ENCODE measurements at places on chromosomes 13 and 19.
A peak's percentile ranks its signal among the peaks of the same experiment; 100 is the strongest.

GRCh38 chr19:2254064-2254872, 1.9 kb downstream of the JSRP1 start:
- no peak for DNase-seq

- no peak for DNase-seq
Observed at GRCh38 chr19:15417699-15418098, 1.1 kb downstream of the AKAP8L start.

- DNase-seq, result peak; percentile 63
Observed at GRCh38 chr13:50126263-50126992, 111.2 kb downstream of the KCNRG start.

GRCh38 chr13:31242367-31242766, 42.6 kb downstream of the B3GLCT start:
- no peak for DNase-seq

- no peak for DNase-seq
Observed at GRCh38 chr13:25065974-25066770, 29.8 kb upstream of the PABPC3 start.

- no peak for DNase-seq
Observed at GRCh38 chr19:5035793-5036697, 67.1 kb downstream of the KDM4B start.

DNA sequence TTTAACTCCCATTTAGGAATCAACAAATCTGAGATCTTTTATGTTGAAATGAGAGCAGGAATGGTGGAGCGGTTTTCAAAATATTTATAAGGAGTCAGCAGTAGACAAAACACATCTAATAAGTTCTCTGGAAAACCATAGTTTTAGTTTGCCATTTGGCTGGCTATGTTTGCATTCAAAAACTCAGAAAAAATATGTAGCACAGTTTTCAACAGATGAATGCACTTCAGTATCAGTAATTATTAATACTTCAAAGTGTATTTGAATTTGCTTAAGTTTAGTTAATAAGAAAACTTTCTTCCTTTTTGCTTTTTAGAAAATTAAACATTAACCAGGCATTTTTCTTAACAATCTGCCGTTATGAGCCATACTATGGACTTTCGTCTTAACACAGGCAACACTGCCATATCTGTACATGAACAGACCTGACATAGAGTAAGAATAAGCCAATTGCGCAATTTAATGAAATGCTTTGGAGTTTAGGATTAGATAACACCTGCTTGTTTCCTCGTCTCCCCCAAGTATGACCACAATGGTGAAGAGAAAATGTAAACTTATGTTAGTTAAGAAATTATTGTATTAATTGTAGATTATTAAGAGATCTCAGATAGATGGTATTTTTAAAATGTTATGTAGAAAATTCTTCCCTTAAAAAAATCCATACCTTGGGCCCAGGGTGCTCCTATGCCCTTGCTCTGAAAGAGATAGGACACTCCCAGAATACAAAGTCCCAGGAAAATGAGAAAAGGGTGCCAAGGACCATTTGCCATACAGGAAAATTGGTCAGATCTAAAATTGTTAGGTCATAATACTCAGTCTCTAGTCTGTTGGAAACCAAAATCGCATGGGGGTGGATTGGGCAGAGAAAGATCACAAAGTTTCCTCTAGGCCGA, 552.3 kb upstream of the ARGLU1 start:
- DNase-seq, result no peak

GRCh38 chr13:114024603-114025404, 50.9 kb upstream of the C13orf46 start:
- no peak for DNase-seq

DNA sequence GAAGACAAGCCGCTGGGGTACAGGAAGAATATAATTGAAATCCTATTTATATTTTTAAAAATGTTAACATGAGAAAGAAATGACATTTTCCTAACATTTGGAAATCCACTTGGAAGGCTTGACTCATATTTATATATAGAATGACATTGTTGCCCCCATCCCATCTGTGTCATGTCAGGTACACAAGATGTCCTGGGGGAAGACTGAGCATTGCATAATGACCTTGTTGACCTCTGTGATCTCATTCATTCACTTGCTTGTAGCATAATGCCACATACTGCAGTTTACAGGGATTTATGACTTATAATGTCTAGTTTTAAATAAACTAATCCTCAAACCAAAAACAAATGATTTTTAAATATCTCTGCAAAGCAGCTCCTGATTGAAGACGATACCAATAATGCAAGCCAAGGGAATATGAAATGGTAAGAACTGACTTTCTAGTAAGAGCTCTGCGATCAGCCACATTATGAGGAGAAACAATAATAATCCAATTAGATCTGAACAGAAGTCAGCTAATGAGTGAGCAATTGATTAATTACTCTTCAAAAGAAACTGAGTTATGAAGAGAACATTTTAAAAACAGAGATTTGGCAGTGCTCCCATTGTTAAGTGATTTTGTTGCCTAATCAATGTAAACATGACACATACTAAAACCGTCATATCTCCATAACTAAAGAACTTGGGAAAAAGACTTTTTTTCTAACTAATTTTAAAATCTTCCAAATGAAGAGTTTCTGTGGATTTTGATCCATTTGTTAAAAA, 21.2 kb upstream of the VWA8 start:
- no peak for DNase-seq

- no peak for DNase-seq
Observed at GRCh38 chr19:53583181-53583580, 45.2 kb downstream of the ZNF331 start.

DNA sequence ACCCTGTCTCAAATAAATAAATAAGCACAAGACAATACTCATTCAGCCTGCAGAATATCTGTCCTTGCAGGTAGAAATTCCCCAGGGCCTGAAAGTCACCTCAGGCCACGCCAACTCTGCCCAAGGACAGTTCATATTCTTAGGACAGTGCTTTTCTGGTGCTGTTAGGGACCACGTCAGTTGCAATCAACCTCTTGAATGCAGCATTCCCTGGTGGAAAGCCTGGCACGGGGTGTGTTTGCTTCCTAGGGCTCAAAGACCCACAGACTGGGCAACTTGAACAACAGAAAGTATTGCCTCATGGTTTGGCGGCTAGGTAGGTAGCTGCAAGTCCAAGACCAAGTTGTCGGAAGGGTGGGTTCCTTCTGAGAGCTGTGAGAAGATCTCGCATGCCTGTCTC, 160.3 kb downstream of the KCTD15 start:
- DNase-seq, result no peak

All from CD4-positive, alpha-beta T cell treated with Interleukin-21 for 1 hour (primary cell).